ENCODE measurements at places on chromosomes 5 and 9. TPM values are rescaled to one million over a fixed set of nuclear protein-coding genes. Genes with fewer than 3 reads are reported as not detected.

Gene HINT1
- total RNA-seq: 160 TPM

Gene CCDC192
- not detected for total RNA-seq

Gene NIM1K
- 1.2 TPM for total RNA-seq

Gene PCDHGA8
- 1.1 TPM for total RNA-seq

Gene RORB
- 6.0 TPM for total RNA-seq

Gene NOL6
- total RNA-seq: 29.1 TPM

Gene PCDHGB7
- 7.4 TPM for total RNA-seq

Gene ZBED3
- total RNA-seq: 0.44 TPM

Gene DDX4
- total RNA-seq: not detected

Gene LPAR1
- total RNA-seq: 103 TPM

Gene FSTL4
- not detected for total RNA-seq

Gene S100Z
- total RNA-seq: not detected

Gene PCDHA8
- 0.12 TPM for total RNA-seq

Gene SPINK4
- total RNA-seq: not detected

Gene PCDHA11
- total RNA-seq: 0.22 TPM

Gene ANKRD18B
- total RNA-seq: 6.7 TPM

Gene PLAC8L1
- not detected for total RNA-seq
